Muscle of back (tissue), 13 donors: ENCODE measurements at places on chromosomes 1 and 21.

DNA sequence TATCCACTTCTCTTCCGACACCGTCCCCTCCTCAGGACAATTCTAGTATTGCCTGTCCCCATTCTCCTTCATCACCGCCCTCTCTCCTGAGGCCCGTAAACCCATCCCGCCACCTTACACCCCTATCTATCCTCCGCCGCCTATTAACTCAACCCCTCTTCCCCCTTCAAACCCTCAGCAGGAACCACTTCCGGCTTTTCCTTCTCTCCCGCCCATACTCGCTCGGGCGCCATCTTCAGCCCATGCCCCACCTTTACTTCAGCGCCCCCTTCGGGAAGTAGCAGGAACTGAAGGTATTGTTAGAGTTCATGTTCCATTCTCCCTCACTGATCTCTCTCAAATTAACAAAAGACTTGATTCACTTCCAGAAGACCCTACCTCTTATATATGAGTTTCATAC, 31.6 kb downstream of the VN1R5 start:
- DNase-seq: no peak

DNA sequence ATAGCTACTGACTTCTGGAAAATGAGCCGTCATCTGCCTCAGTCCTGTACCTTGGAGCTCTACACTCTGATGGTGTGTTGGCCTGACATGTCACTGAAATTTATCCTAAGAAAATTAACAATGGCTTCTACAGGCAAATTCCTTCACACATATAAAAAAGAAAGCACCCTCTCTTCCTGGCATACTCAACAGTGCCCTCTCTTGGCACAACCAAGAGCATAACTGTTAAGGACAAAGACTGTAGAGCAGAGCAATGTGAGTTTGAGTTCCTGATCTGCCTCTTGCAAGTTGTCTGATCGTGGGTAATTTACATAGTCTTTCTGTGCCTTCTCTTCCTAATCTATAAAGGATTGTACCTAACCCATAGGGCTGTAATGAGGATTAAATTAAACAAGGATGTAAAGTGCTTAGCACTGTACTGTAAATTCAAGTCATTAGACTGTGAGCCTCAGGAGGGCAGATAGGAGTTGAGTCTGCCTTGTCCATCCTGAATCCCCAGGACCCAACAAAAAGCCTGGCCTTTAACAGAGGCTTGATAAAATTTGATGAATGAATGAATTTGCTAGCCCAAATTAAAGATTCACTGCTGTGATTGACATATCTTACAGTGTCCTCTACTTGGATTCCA, 83.5 kb downstream of the SYF2 start:
- no peak for DNase-seq

DNA sequence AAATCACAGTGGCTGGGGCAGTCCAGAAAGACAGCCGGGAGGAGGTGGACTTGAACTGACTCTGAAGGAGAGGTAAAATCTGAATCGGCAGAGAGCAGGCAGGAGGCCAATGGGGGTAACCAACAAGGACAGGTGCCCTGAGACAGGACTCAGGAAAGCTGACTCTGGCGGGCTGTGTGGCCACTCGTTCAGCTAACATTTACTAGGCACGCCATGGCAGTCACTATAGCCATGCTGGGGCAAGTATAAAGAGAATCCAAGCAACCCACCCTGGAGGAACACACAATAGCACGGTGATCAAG, 7.4 kb downstream of the TIAM1 start:
- no peak for DNase-seq

DNA sequence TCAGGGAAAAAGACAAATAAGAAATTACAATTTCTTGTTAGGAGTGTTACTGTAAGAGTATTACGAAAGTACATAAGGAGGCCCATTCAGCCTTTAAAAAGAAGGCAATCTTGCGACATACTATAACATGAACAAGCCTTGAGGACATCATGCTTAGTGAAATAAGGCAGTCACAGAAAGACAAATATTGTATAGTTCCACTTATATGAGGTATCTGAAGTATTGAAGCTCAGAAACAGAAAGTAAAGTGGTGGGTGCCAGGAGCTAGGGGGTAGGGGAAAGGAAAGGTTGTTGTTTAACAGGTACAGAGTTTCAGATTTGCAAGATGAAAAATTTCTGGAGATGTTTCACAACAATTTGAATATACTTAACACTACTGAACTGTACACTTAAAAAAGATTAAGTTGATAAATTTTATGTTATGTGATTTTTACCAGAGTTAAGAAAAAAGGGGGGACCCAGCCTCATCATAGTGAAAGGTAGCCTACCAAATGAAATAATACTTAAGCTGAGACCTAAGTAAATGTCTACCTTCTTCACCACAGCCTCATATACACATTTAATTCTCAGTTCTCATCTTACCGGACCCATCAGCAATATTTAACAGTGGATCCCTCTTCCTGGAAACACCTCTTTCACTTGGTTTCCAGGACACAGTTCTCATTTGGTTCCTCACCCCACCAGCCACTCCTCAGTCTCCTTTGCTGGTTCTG, 19.5 kb downstream of the USP24 start:
- DNase-seq: no peak

- DNase-seq: no peak
Measured at GRCh38 chr1:238611406-238611805, 720.7 kb upstream of the ZP4 start.

DNA sequence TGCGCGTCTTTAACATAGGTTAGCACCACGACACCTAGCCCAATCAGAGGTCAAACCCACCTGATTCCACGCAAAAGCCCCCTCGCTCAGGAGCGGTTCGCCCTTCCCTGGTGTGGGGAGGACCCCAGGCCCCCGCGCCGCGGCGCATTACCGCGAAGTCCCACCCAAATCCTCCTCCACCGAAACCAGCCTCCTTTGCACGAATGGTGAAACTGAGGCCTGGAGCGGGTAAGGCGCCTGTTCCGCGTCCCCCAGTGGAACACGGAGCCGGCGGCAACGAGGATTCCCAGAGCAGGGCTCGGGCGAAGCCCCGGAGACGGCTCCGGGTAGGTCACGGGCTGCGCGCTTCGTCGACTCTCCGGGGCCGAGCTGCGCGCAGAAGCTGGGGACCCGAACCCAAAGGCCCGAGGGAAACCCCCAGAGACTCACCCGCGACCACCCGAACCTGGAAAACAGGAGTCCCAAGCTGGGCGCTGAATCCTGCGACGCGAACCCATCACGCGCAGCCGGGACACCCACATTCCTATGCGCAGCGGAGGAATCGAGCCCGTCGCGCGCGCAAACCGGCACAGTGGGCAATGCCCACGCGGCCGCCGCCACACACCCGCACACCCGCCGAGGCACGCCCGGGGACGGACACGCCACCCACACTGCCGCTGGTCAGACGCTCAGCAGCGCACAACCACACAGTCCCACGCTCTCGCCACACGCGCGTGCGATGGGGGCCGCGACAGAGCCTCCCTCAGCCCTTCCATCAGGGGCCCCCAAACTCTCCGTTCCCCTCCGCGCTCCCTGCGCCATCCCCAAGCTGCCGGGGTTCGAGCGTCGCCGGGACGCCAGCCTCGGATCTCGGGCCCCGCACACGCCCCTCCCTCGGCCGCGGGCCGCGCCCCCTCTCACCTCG, 507 bp downstream of the GLIS1 start:
- peak; percentile 34 for DNase-seq

DNA sequence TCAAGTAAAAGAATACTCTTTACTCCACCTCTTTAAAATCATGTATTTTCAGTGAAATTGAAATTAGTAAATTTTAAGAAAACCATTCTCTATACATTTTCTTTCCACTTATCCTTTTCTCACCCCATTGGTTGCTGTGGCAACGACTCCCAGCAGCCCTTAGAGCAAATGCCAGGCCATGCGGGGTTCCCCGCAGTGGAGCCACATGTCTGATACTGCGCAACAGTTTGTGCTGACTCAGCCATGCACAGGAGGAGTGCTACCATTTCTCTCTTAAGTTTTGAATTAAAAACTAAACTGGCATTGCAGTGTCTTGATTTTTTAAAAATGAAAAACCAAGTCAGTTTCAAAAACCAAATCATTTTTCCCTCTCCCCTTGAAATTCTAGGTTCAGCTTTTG, 214.1 kb upstream of the L1TD1 start:
- DNase-seq: no peak

DNA sequence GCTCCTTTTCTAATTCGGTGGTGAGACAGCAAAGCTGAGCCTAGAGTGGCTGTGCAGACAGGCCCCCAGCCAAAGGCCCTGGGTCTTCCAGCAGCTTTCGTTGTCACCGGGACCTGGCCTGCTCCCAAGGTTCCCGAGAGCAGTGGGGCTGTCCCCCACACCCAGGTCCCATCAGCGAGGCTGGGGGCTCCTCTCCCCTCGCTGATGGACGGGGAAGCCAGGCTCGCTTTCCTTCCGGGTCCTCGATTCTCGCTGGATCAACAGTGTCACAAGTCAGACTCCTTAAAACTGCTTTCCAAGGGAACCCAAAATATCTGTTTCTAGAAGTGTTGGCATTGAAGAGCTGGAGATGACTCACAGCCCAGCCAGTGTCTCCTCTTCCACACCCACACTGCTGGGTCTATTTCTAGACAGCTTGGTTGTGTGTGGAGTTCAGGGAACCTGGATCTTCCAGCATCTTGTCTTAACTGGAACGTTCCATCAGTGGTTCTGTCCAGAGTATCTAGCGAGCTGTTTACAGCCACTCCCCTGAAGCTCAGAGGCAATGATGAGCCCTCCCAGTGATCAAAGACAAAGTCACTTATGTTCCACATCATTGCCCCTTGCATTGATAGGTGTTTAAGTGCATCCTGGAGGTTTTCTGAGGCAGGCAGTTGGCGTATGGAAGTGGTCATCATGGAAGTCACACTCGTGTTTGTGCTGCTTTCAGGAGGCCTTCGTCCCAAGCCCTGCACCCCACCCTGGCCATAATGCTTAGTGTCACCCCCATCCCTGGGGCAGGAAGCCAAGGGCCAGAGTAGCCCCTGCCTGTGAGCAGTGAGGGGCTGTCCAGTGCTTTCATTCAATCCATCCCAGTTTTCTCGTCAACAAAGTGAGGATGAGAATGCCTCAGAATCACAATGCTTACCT, 35.2 kb downstream of the RRP1 start:
- DNase-seq: peak; percentile 11
